Activated naive CD8-positive, alpha-beta T cell treated with anti-CD3 and anti-CD28 coated beads, Interleukin-2, amount 50 U/mL, for 24 hours (primary cell): ENCODE measurements at places on chromosomes 3 and 15.

DNA sequence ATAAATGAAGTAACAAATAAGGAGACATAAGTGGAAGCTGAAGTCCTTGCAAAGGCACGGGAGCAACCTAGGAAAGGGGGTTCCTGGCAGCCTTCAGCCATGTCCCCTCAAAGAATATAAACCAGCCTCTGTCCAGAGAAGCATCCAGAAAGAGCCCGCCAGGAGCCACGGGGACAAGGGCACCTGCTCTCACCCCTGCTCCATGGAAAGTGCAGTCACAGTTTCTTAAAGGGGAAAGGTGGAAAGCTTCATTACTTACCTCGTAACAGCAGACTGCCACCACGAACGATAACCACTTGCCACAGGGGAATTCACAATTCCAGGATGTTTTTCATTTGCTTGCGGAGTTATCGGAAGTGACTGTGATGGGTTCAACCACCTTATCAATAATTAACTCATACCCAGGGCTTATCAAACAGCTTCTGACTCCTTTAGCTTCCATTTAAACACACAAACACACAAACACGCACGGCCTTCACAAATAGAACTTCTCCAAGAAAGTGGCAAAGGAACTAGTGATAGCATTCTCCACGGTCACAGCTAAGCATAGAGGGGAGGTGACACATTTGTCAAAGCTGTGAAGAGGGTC is 134.2 kb upstream of the IGF1R start:
- H3K4me3 ChIP-seq = no peak overlapping the region
- H3K36me3 ChIP-seq = no peaks in the 10 kb centered on the region
- DNase-seq = no peak
- H3K27me3 ChIP-seq = peaks cover 5% of the 10 kb centered on the region
- H3K4me1 ChIP-seq = no peaks in the 10 kb centered on the region

DNA sequence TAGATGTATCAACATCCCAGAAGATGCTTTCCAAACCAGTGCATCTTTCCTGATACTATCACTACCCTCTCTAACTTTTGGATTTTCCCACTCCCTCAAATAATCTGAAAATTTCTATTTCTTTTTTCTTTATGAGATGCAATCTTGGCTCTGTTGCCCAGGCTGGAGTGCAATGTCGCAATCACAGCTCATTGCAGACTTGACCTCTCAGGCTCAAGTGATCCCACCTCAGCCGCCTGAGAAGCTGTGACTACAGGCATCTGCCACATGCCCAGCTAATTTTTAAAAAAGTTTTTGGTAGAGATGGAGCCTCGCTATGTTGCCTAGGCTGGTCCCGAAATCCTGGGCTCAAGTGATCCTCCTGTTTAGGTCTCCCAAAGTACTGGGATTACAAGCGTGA is 239.7 kb downstream of the SUCLG2 start:
- H3K27me3 ChIP-seq = no peaks in the 10 kb centered on the region
- H3K36me3 ChIP-seq = peaks cover 36% of the 10 kb centered on the region
- no peak overlapping the region for H3K4me3 ChIP-seq
- DNase-seq = no peak
- no peaks in the 10 kb centered on the region for H3K4me1 ChIP-seq
- no peak overlapping the region for H3K27ac ChIP-seq

GRCh38 chr15:63329567-63330350 is 51.9 kb downstream of the CA12 start:
- no peak for DNase-seq
- no peak overlapping the region for H3K4me3 ChIP-seq
- H3K36me3 ChIP-seq = no peaks in the 10 kb centered on the region
- no peak overlapping the region for H3K27ac ChIP-seq
- no peaks in the 10 kb centered on the region for H3K4me1 ChIP-seq
- no peaks in the 10 kb centered on the region for H3K27me3 ChIP-seq

- no peak for DNase-seq
- no peak overlapping the region for H3K27ac ChIP-seq
- H3K27me3 ChIP-seq = no peaks in the 10 kb centered on the region
- peaks cover 3% of the 10 kb centered on the region for H3K36me3 ChIP-seq
- H3K4me3 ChIP-seq = no peak overlapping the region
Measured at GRCh38 chr3:101603184-101603583, 29.2 kb downstream of the PCNP start.

DNA sequence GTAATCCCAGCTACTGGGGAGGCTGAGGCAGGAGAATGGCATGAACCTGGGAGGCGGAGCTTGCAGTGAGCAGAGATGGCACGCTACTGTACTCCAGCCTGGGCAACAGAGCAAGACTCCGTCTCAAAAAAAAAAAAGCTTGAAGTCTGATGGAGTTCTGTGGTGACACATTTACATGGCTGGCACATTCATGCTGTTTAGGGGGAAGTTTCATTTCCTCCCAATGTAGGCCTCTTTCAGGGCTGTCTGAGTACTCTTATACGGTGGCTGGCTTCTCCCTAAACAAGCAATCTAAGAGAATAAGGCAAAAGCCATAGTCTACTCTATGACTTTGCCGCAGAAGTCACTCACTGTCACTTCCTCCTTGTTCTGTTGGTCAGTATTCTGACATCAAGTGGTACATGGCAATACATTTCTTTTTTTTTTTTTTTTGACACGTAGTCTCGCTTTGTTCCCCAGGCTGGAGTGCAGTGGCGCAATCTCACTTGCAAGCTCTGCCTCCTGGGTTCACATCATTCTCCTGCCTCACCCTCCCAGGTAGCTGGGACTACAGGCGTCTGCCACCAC is 41.2 kb downstream of the OIP5 start:
- peaks cover 45% of the 10 kb centered on the region for H3K36me3 ChIP-seq
- DNase-seq = no peak
- no peak overlapping the region for H3K4me3 ChIP-seq
- no peaks in the 10 kb centered on the region for H3K27me3 ChIP-seq

DNA sequence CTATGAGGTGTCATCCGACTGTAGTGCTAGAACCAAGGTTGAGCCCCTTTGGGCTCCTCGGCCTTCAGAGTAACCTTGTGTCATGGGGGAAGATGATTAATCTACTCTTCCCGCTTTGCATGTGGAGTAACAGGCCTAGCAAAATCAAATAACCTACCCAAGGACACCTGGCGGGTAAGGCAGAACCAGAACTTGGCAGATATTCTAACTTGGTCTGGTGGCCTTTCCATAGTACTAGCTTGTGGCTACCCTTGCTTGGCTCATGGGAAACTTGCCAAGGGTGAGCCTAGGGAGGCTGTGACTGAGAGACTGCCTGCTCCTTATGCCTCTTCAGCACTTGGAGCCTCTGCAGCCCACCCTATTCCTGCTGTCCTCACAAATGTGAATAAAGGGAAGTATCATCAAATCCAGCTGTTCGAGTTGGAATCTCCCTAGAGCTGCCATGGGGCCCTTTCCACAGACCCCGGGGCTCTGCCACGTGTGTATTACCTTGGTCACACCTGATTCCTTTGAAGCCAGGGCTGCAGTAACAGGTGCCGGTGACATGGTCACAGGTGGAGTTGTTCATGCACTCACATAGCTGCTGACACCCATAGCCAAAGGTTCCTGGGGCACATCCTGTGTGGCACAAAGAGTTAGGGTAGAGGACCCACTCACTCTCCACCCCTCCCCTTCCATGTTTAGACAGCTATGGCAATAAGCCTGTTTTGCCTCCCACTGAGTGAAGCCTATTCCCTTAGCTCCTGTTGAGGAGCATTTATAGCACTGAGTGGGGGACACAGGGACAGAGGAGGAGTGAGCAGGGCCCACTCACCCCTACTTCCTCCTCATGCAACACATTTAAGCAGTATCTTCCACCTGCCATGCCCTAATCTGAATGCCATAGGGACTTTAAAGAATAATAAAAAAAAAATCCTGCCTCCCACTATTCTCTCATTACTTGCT is 46.0 kb downstream of the RAB11A start:
- no peaks in the 10 kb centered on the region for H3K27me3 ChIP-seq
- no peak overlapping the region for H3K27ac ChIP-seq
- no peaks in the 10 kb centered on the region for H3K36me3 ChIP-seq
- no peak for DNase-seq
- H3K4me1 ChIP-seq = peaks cover 33% of the 10 kb centered on the region
- no peak overlapping the region for H3K4me3 ChIP-seq

- no peaks in the 10 kb centered on the region for H3K27me3 ChIP-seq
- H3K27ac ChIP-seq = no peak overlapping the region
- H3K4me3 ChIP-seq = no peak overlapping the region
- H3K36me3 ChIP-seq = no peaks in the 10 kb centered on the region
- H3K4me1 ChIP-seq = no peaks in the 10 kb centered on the region
Measured at GRCh38 chr3:85604641-85605040, 645.9 kb downstream of the CADM2 start.

GRCh38 chr3:13088028-13089006 is 15.1 kb upstream of the IQSEC1 start:
- H3K36me3 ChIP-seq = no peaks in the 10 kb centered on the region
- H3K4me3 ChIP-seq = no peak overlapping the region
- no peaks in the 10 kb centered on the region for H3K27me3 ChIP-seq
- H3K27ac ChIP-seq = no peak overlapping the region
- no peak for DNase-seq

DNA sequence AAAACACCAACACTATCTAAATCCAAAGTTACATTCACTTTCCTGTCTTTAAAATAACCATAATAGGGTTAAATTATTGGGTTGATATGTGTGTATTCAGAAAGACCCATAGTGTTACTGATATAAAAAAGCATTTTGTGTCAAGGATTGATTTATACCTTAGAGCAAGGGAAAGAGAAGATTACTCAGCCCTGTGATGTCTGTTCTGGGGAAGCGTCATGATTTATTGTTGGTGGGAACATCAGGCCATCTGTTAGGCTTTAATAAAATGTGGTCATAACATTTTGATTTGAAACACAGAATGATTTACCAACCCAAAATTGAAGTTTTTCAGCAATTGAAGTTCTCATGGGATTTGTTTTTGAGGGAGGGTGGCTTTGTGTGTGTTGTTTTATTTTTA is 33.2 kb downstream of the SIDT1 start:
- no peak overlapping the region for H3K4me3 ChIP-seq
- peaks cover 10% of the 10 kb centered on the region for H3K4me1 ChIP-seq
- DNase-seq = no peak
- no peaks in the 10 kb centered on the region for H3K27me3 ChIP-seq
- no peak overlapping the region for H3K27ac ChIP-seq

DNA sequence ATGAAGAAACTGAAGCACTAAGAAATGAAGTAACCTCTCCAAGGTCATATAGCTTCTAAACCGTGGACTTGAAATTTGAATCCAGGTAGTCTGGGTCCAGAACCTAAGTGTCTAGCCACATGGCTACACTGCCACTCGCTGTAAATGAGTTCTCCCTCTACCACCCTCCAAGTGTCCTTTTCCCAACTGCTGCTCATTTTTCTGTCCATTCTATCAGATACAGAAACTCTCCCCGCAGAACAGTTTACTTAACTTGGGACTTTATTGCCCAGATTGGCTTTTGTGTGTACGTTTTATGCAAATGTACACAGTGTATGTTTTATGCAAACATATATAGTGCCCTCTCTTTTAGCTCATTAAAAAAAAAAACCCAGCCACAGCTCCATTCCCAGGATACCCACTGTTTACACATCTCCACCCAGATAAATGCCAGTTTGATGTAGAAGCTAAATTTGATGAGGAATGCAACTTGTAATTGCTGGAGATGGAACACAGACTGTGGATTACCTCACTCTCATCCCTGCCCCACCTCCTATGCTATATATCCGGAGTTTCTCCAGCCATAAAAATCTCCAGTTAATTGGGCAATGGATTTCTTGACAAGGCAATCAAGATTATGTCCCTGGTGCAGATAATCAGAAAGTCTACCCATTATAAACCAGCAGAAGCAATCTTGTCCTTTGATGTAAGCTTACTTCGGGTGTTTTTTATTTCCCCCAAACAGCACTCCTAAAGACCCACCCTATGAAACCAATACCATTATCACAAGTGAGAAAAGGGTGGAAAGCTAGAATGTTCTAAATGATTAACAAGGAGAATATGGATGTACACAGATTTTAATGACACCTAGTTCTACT is 42.0 kb downstream of the THBS1 start:
- H3K36me3 ChIP-seq = peaks cover 13% of the 10 kb centered on the region
- no peak overlapping the region for H3K4me3 ChIP-seq
- peak overlapping the region; percentile 89 for H3K27ac ChIP-seq
- no peak for DNase-seq
- H3K27me3 ChIP-seq = no peaks in the 10 kb centered on the region

DNA sequence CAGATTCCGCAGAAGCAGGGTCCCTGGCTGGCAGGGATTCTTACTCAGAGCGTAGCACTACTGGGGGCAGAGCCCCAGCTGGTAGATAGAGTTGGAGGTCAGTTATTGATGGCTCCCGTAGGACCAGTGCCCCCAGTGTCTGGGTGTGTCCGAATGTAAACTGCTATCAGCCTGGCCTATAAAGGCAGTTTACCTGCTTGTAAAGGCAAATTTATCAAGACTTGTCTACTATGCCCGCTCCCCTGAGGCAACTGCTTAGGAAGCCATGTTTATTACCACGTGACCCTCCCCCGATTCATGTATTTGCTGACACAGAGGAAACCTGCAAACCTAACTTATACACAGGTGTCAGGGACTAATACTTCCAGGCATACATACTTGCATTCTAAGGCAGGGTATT is 607 bp upstream of the PPP1R14D start:
- H3K27me3 ChIP-seq = no peaks in the 10 kb centered on the region
- no peak overlapping the region for H3K4me3 ChIP-seq
- no peak for DNase-seq
- no peaks in the 10 kb centered on the region for H3K4me1 ChIP-seq

- H3K36me3 ChIP-seq = peaks cover 13% of the 10 kb centered on the region
- peak; percentile 78 for DNase-seq
- peaks cover 39% of the 10 kb centered on the region for H3K4me1 ChIP-seq
Measured at GRCh38 chr3:52533623-52534280, at the start of gene NT5DC2. TSS of gene NT5DC2 (minus strand) at chr3:52533857. CDS start at chr3:52533737, 120 bp downstream.

GRCh38 chr15:98800437-98801233 is 152.3 kb downstream of the IGF1R start:
- peaks cover 45% of the 10 kb centered on the region for H3K4me1 ChIP-seq
- H3K27me3 ChIP-seq = no peaks in the 10 kb centered on the region
- DNase-seq = no peak
- H3K36me3 ChIP-seq = no peaks in the 10 kb centered on the region
- no peak overlapping the region for H3K4me3 ChIP-seq

DNA sequence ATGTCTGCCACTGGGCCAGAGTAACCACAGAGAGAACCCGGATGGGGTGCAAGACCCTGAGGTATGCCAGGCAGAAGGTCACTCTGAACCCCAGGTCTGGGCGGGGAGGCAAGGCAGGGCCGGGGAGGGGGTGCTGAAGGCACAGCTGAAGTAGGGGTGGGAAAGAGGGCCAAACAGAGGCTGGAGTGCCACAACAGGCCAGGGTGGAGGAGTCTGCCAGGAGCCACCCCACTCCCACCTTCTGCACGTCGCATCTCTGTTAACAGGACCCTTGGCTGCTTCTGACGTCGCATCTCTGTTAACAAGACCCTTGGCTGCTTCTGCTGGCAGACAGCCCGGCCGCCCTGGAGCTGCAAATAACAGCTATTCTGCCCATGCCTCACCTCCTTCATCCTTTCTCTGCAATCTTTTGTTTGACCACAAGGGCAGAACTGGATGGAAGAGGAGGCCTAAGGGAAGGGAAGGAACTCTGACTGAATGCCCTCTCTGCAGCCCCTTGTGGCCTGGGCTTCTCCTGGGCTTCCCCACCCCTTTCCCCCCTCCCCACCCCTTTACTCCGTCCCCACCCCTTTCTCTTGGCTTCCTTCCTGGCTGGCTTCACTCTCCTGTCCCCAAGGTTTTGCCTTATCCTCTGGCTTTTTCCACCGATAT is 20.6 kb upstream of the FBLN2 start:
- H3K4me3 ChIP-seq = no peak overlapping the region
- peaks cover 4% of the 10 kb centered on the region for H3K27me3 ChIP-seq
- no peak for DNase-seq
- H3K27ac ChIP-seq = no peak overlapping the region
